ENCODE measurements at places on chromosomes 7 and 10. TPM values are rescaled to one million over a fixed set of nuclear protein-coding genes. Genes with fewer than 3 reads are reported as not detected.

ANK3 gene
- total RNA-seq: 55.4 TPM

NPY4R2 gene
- total RNA-seq: not detected

GRCh38 chr7:26930845-26931244 is 66.5 kb upstream of the SKAP2 start:
- H3K4me3 ChIP-seq: no peak overlapping the region
- no peaks in the 10 kb centered on the region for H3K27me3 ChIP-seq
- H3K4me1 ChIP-seq: no peaks in the 10 kb centered on the region
- no peak overlapping the region for H3K27ac ChIP-seq
- no peaks in the 10 kb centered on the region for H3K36me3 ChIP-seq
- DNase-seq: no peak

KCND2 gene
- 0.14 TPM for total RNA-seq

GRCh38 chr7:101465576-101466196 is 103.0 kb downstream of the COL26A1 start:
- no peaks in the 10 kb centered on the region for H3K36me3 ChIP-seq
- no peaks in the 10 kb centered on the region for H3K4me1 ChIP-seq
- no peaks in the 10 kb centered on the region for H3K27me3 ChIP-seq
- no peak overlapping the region for H3K4me3 ChIP-seq
- no peak overlapping the region for H3K27ac ChIP-seq
- DNase-seq: no peak

SEMA4G gene
- total RNA-seq: 3.5 TPM

DNA sequence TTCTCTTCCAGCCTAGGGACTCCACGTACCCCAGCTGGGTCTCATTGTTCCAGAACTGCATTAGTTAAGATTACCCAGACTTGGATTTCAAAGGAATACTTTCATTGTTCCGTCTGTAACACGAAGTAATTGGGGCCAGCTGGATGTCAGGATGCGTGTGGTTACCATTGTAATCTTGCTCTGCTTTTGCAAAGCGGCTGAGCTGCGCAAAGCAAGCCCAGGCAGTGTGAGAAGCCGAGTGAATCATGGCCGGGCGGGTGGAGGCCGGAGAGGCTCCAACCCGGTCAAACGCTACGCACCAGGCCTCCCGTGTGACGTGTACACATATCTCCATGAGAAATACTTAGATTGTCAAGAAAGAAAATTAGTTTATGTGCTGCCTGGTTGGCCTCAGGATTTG is 21.0 kb downstream of the LRRC17 start:
- peak; percentile 36 for DNase-seq
- no peaks in the 10 kb centered on the region for H3K27me3 ChIP-seq
- no peaks in the 10 kb centered on the region for H3K36me3 ChIP-seq
- H3K4me1 ChIP-seq: peaks cover 64% of the 10 kb centered on the region
- peak overlapping the region; percentile 81 for H3K27ac ChIP-seq
- H3K4me3 ChIP-seq: peak overlapping the region; percentile 53

IGFBP3 gene
- total RNA-seq: 1,323 TPM
